ENCODE measurements at places on chromosomes 5 and 9. TPM values are rescaled to one million over a fixed set of nuclear protein-coding genes. Genes with fewer than 3 reads are reported as not detected.

DNA sequence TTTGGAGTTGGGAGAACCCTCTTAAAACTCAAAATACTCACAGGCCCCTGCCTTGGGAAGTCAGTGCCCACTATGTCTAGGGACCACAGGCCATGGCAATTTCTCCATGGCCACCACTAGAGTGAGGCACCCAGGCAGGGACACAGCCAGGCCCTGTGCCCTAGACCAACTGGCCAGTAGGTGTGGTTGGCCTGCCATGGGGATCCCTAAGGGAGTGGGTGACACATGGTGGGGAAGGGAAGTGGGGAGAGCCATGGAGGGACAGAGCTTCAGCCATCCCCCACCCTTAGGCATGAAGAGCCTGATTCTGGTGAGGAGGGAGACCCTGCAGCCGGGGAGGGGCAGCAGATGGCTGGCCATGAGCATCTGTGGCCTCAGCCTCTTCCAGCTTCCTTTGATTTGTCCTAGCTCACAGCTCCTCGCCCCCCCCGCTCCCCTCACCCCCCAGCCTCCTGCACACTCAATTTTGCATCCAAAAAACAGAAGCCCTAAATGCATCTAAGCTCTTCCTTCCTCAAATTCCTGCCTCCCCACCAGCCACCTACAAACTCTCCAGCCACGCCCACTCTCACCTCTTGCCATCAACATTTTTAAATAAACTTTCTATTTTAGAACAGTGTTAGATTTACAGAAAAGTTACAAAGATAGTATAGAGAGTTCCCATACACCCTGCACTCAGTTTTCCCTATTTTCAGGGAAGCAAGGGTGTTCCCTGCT, 1.6 kb upstream of the DBN1 start:
- H3K4me3 ChIP-seq, result no peak overlapping the region
- no peaks in the 10 kb centered on the region for H3K36me3 ChIP-seq
- DNase-seq, result no peak

GRCh38 chr5:81904861-81905260, 67.0 kb upstream of the ATG10 start:
- DNase-seq, result no peak
- H3K36me3 ChIP-seq, result no peaks in the 10 kb centered on the region
- no peak overlapping the region for H3K4me3 ChIP-seq
- no peaks in the 10 kb centered on the region for H3K4me1 ChIP-seq

- H3K27me3 ChIP-seq, result no peaks in the 10 kb centered on the region
- no peak overlapping the region for H3K4me3 ChIP-seq
- no peaks in the 10 kb centered on the region for H3K4me1 ChIP-seq
- H3K36me3 ChIP-seq, result no peaks in the 10 kb centered on the region
- no peak for DNase-seq
Observed at GRCh38 chr5:35374584-35374983, 144.3 kb upstream of the PRLR start.

DNA sequence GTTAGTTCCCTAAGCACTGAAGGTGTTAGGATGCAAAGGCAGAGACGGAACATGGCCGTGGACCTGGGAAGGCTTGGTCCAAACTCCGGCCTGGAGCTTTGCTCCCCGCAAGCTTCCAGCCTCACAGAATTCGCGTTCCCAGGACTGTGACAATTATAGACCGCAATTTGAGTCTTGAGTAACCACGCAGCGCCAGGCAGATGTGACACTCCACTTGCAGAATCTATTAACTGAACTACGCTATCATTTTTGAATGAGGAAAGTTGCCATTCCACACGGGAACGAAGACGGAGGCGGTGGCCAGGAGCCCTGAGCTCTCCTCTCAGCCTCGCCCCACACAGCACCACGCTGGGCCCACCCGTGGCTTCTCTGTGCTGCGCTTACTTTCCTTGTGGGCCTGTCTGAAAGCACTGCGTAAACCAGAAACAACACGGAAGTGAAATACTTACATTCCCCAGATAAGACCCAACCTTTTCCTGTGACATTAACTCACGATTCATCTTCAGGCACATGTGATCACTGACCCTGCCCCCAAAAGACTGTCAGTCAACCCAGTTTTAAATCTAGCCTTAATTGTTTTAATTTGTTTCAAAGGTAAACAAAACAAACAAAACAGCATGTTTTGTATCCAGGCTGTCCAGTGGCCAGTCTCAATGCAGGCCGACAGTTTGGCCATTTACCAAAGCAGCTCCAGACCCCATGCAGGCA, 16.1 kb upstream of the COL5A1 start:
- DNase-seq, result no peak
- no peak overlapping the region for H3K27ac ChIP-seq
- H3K4me3 ChIP-seq, result no peak overlapping the region

- H3K4me1 ChIP-seq, result no peaks in the 10 kb centered on the region
- H3K27me3 ChIP-seq, result no peaks in the 10 kb centered on the region
Observed at GRCh38 chr5:354581-355378, 33.3 kb downstream of the AHRR start.

GRCh38 chr9:92962303-92962649, 15.0 kb downstream of the FGD3 start:
- H3K36me3 ChIP-seq, result no peaks in the 10 kb centered on the region
- H3K27me3 ChIP-seq, result no peaks in the 10 kb centered on the region
- no peaks in the 10 kb centered on the region for H3K4me1 ChIP-seq
- H3K4me3 ChIP-seq, result no peak overlapping the region
- H3K27ac ChIP-seq, result no peak overlapping the region

Gene SYNPO
- total RNA-seq, result 13.7 TPM

Gene NR4A3
- 0.64 TPM for total RNA-seq

Gene OR13J1
- total RNA-seq, result not detected
